Activated CD4-positive, alpha-beta T cell treated with anti-CD3 and anti-CD28 coated beads, Interleukin-2, amount 50 U/mL, for 4 hours (primary cell): ENCODE measurements at places on chromosomes 13 and 19.

DNA sequence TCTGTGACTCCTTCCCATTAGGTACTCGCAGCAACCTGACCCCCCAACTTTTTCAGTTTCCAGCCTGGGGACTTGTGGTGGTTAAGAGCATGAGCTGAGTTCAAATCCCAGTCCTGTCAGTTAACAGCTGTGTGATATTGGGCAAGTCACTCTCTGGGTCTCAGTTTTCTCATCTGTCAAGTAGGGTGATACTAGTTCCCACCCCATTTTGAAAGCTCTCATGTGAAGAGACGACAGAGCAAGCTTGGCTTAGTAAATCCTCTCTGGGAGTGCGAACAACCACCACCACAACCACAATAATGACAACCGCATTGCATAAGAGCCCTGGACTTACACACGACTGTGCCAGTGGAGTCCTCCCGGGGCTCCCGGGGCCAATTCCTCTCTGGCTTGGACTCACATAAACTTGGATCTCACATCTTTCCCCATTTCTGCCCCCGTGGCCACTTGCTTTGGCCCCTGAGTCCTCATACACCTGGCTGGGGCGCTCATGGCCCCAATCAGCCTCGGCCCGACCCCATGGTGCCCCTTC is 454 bp downstream of the BLVRB start:
- no peak for DNase-seq

- DNase-seq = no peak
These were observed 36.4 kb downstream of the CRYL1 start for GRCh38 chr13:20489185-20489820.

DNA sequence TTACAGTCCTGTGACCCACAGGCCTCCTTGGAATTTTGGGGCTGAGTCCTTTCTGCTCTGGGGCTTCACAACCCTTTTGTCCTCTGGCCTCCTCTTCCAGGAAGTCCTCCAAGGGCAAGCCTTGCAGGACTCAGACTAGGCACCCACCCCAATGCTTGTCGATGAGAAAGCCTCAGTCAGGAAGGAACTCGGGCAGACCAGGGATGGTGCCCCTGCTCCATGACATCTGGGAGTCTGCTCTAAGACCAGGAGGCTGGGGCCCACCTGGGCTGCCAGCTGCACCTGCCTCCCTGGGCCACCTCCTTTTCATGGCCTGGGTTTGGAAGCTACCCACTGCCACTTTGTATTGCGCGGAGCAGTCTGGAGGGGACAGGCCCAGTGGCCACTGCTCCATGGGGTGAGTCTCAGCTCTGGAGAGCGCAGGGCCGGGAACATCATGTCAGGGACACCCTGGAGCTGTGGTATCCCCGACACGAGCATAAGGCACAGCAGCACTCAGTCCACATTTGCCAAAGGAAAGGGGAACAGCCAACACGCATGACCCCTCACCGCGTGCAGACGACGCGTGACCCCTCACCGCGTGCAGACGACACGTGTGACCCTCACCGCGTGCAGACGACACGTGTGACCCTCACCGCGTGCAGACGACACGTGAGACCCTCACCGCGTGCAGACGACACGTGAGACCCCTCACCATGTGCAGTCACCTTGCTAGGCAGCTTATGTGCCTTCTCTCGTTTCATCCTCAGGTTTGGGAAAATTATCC is 10.8 kb downstream of the C2CD4C start:
- DNase-seq = no peak

DNA sequence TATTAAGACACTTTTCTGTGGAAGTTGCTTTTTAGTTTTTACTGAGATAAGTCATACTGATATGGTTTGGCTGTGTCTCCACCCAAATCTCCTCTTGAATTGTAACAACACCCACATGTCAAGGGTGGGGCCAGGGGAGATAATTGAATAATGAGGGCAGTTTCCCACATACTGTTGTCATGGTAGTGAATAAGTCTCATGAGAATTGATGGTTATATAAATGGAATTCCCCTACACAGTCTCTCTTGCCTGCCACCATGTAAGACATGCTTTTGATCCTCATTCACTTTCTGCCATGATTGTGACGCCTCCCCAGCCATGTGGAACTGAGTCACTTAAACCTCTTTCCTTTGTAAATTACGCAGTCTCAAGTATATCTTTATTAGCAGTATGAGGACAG is 1340.4 kb downstream of the SLITRK5 start:
- no peak for DNase-seq

DNA sequence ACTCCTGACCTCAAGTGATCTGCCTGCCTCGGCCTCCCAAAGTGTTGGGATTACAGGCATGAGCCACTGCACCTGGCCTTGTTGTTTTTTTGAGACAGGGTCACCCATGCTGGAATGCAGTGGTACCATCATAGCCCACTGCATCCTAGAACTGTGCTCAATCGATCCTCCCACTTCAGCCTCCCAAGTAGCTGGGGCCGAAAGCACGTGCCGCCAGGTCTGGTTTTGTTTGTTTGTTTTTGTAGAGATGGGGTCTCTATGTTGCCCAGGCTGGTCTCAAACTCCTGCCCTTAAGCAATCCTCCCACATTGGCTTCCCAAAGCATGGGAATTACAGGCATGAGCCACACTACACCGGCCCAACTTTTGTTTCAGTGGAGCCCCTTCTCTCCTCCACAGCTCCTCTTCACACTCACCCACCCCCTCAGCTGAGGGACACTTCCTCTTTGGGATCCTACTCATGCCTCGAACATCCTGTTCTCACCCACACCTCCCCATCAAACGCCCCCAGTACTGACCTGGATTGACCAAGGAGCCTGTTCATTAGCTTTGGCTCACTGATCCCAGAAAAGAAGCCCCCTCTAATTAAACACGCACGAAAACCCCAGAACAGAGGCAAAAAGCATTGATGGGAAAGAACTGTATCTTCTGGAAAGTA is 12.8 kb upstream of the CERS4 start:
- DNase-seq = no peak
